Activated T-helper 1 cell treated with anti-CD3 and anti-CD28 coated beads, Interleukin-2, amount 50 U/mL, for 16 hours (primary cell): ENCODE measurements at places on chromosomes 6 and 20.

DNA sequence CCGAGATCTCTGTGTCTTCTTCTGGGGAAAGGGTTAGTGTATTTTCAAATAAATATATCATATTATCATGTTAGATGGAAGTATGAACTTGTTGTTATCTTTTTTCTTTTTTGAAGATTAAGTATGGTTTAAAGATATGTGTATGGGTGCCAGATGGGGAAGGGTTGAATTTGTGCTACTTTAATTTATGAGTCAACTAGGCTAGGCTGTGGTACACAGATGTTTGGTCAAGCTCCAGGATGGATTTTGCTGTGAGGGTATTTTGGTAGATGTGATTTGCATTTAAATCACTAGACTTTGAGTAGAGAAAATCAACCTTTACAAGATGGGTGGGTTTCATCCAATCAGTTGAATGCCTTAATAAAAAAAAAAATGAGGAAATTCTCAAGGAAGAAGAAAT lies 886.6 kb upstream of the ADGRB3 start:
- DNase-seq = no peak

- no peak for DNase-seq
Measured at GRCh38 chr6:4313044-4313686, 177.8 kb upstream of the ECI2 start.

- DNase-seq = no peak
Measured at GRCh38 chr6:17585766-17586490, 14.2 kb upstream of the FAM8A1 start.

DNA sequence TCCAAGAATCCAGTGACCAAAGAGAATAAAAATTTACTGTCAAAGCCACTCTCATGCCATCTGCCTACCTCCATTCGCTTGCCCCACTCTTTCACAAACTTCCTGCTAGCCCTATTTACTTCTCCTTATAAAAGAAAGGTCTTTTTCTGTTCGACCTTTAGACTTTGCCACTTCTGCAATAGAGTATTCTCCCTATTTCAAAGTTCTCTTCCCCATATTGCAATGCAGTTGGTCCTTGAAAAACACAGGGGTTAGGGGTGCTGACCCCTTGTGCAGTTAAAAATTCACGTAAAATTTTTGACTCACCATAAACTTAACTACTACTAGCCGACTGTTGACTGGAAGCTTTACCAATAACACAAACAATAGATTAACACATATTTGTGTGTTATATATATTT lies 15.0 kb downstream of the CCN2 start:
- DNase-seq = no peak

- no peak for DNase-seq
Measured at GRCh38 chr6:124949706-124950105, 12.5 kb upstream of the RNF217 start.

- no peak for DNase-seq
Measured at GRCh38 chr6:12369781-12370262, 79.7 kb downstream of the EDN1 start.

GRCh38 chr6:114033606-114034005 lies 62.7 kb upstream of the HDAC2 start:
- no peak for DNase-seq

- DNase-seq = no peak
Measured at GRCh38 chr6:128397996-128398395, 122.4 kb downstream of the PTPRK start.

DNA sequence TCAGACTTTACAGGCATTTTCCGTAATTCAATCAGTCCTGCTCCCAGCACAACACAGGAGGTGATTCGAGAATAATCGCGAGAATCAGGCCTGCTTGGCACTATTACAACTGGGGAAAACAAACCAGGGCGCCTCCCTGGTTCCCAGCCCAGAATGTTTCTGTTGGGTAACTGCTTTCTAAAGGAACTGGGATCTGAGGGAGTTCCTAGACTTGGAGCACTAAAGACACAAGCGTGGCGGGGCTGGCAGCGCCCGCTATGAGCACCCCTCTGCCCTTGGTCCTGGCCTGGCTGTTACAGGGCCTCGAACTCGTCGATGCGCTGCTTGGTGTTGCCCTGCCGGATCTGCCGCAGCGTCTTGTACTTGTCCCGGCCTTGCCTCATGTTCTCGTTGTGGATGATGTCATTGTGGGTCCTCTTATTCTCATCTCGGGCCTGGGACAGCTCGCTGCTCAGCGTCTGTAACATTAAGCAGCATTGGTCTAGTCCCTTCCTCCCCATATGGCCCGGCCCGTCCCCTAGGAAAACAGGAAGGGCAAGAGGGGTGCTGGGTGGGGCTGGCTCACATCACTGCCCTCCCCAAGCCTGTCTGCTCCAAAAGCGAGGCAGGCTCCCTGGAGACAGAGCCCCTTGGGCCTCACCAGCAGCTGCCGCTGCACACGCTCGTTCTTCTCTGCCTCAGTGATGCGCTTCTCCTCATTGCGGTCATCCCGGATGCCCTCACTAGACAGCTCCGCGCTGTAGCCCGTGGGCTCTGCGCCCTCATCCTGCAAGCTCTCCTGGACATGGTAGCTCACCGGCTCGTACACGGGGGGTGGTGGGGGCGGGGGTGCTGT lies 52.3 kb downstream of the EZR start:
- DNase-seq = no peak

DNA sequence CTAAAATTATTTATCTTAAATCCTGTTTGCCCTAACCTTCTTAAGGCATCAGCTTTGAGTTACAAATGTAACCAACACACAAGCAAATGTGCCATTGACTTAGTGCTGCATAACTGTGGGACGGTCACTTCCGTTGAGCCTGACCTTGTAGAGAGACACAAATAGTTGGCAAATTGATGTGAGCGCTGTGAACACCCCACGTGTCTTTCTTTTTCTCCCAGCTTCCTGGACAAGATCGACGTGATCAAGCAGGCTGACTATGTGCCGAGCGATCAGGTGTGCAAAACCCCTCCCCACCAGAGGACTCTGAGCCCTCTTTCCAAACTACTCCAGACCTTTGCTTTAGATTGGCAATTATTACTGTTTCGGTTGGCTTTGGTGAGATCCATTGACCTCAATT lies 56.4 kb downstream of the GNAS start:
- no peak for DNase-seq

DNA sequence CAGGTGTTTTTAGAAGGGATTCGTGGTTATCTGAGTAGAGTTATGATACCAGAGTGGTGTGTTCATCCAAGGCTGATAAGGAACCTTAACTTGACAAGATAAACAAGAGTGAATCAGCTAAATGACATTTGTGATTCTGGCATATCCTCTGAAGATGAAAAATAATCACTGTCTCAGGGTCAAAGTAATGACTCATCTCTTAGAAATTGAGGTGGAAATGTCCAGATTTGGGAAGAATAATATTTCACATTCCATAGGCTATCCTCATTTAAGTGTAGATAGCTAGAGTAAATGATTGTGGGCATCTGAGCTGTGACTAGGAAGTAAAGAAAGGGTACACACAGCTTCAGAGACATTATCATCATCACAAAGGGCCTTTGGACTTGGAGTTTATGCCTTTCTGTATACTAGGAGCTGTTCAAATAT lies 255.7 kb downstream of the GJA1 start:
- no peak for DNase-seq

DNA sequence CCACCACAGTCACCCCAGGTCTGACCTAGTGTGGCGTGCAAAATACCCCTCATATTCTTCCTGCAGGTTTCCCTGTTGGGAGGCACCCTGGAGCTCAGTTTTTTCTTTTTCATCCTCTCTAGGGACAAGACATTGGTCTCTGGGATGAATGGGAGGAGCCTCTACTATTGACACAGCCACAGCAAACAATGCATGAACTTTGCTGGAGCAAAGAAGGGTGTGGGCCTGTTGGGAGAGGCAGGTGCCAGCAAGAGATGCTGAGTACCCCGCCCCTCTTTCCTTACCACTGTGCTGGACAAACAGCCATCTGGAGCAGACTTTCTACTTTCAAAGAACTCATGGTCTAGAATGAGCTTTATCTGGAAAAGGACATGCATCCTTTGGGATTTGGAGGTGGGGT lies 10.1 kb downstream of the TGM3 start:
- DNase-seq = no peak

- no peak for DNase-seq
Measured at GRCh38 chr6:130381459-130382380, 15.9 kb downstream of the TMEM200A start.

- DNase-seq = no peak
Measured at GRCh38 chr20:47605673-47606413, 104.2 kb downstream of the NCOA3 start.

- DNase-seq = no peak
Measured at GRCh38 chr20:54608943-54609342, 133.6 kb downstream of the DOK5 start.

DNA sequence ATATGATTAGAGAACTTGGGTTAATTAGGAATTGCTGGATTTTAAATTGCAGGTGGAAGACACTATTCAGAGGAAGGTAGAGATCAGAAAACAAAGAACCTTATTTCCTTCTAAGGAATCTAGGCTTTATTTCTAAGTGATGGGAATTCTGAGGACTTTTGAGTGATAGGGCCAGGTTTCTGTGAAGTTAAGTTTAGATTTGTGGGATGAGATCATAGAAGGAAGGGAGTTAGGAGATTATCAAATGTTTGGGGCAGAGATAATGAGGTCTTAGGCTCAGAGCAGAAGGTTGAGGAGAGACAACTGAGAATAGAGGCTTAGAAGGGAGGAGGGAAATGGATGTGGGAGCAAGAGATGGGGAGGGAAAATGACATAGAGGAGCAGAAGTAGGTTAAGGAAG lies 109.7 kb upstream of the MMS22L start:
- no peak for DNase-seq

- DNase-seq = no peak
Measured at GRCh38 chr6:158285656-158286021, 26.6 kb upstream of the TULP4 start.

- DNase-seq = no peak
Measured at GRCh38 chr20:10276878-10277580, 58.4 kb downstream of the SNAP25 start.

GRCh38 chr6:107977283-107977682 lies 19.3 kb upstream of the SEC63 start:
- no peak for DNase-seq

- DNase-seq = no peak
Measured at GRCh38 chr6:122772724-122773415, 6.6 kb upstream of the FABP7 start.

DNA sequence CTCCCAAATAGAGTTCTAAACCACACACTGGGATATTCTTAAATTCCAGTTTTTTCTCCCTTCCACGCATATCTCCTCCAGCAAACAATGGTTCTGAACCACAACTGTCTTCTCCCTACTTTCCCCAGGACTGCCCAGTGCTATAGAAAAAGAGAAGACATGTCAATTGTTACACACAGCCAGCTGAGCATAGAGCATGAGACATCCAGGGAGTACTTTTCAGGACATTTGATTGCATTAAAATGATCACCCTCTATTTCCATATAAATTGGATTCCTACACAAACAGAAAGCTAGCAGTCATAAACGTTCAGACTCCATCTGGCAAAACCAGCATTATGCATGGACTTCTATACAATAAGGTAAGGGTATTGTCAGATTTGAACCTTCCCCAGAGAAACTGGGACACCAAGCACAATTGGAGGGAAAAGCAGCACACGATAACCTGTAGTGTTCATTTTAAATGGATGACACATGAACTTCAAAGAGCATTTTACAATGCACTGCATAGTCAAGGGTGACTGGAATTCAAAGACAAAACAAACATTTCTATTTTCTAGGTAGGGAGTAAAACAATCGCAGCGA lies 93.1 kb upstream of the HEY2 start:
- DNase-seq = no peak

DNA sequence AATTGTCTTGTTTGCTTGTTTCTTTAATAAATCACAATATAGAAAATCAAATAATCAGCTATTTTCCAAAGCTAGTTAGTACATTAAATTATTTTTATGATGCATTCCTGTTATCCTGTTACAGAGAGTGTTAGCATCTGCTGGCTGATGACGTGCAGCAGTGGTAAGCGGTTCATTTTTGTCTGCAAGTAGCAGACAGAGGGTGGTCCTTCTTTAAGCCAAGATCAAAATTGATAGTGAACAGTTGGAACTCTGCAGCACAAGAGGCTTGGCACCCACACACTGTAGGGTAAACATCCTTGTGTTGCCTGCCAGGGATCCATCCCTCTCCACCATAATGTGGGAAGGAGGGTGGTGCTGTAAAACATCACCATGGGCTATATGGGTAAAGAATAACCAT lies 158.3 kb downstream of the FRK start:
- no peak for DNase-seq

- DNase-seq = no peak
Measured at GRCh38 chr6:40721271-40721952, 134.2 kb upstream of the LRFN2 start.

DNA sequence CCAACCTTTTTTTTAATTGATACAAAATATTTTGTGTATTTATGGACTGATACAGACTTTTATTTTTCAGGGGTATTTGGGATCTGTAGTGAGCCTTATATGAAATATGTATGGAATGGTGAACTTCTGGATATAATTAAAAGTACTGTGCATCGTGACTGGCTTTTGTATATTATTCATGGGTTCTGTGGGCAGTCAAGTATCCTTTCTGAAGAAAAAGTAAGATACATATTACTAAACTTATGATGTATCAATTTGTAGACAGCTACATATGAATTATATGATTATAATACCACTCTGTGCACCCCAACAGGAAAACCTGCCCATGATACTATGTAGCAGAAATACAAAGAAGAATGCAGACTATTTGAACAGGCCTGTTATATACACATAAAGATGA lies 47.2 kb downstream of the FIG4 start:
- no peak for DNase-seq

DNA sequence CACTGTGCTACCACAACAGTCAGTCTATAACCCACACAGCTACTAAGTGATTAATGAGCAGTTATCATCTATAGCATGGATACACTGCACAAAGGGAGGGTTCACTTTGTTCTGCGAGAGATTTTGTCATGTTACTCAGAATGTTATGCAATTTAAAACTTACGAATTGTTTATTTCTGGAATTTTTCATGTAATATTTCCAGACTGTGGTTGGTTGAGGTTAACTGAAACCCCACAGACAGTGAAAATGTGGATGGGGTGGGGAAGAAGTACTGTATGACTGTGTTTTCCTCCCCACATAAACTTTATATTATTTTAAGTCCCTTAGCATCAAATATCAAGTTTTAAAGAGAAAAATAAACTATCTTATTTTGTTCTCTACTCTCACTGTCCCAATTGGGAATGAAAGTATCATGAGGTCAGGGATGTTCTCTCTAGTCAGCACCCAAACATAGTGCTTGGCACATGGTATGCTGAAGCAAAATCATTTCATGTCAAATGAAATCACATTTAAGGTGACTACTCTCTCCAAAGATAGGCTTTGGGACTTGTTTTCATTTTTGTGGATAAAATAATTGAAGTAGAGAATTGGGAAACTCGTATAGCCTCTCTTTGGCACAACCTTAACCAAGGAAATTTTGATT lies 25.4 kb downstream of the DOP1A start:
- no peak for DNase-seq

DNA sequence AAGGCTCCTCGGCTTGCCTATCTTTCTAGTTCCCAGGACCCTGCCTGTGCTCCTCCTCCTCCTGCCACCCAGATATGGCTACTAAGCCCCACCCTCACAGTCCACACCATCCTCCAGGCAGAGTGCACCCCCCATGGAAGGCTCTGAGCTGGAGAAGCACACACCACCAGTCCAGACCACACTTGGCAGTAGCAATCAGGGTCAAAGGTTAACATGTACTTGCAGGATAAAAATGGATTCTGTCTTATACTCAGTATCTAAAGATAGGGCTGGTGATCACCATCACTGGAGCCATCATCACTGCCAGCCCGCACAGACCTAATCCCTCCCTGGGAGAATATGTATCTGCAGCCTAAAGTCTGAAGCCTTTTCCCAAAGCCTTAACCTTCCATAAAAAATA lies 83.4 kb downstream of the PRKN start:
- no peak for DNase-seq
